ENCODE measurements at places on chromosomes 7 and 10.

- DNase-seq = no peak
These were observed 26.6 kb downstream of the APBB1IP start for GRCh38 chr10:26464632-26465280.

GRCh38 chr7:121366852-121367431 lies 29.2 kb downstream of the FAM3C start:
- DNase-seq = peak; percentile 43

- DNase-seq = no peak
These were observed 677.8 kb downstream of the SDK1 start for GRCh38 chr7:3978839-3979238.

- DNase-seq = peak; percentile 26
These were observed 517 bp downstream of the SRGN start for GRCh38 chr10:69088471-69088769.

- DNase-seq = no peak
These were observed 41.8 kb upstream of the TMEM213 start for GRCh38 chr7:138755842-138756590.

DNA sequence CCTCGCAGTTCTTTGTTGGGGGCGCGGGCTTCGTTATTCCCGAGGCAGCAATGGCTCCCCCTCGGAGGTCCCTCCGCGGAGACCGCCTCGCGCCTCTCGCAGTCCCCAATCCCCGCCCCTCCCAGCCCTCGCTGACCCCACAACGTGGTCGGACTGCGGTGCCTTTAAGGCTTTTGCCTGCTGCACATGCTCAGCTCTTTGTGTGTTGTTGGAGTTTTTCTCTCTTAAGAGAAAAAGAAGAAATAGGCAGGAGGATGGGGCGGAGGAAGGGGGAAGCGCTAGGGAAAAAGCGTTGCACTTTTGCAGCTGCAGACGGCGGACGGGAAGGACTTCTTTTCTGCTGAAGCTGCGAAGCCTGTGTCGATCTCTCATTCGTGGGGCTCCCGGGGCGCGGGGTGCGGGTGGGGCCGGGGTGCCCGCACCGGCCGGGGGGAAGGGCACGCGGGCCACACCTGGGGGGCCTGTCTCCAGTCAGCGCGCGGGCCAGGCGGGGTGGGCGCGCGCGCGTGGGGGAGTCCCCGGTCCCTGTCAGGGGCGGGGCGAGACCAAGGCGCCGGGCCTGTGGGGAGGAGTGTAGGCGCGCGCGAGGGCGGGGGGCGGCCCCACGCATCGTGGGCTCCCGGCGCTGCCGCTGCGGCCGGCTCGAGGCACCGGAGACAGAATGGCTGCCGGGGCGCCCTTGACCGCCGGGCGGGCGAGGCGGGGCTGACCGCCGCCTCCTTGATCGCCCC lies 445 bp upstream of the ATRNL1 start:
- DNase-seq = peak; percentile 12

DNA sequence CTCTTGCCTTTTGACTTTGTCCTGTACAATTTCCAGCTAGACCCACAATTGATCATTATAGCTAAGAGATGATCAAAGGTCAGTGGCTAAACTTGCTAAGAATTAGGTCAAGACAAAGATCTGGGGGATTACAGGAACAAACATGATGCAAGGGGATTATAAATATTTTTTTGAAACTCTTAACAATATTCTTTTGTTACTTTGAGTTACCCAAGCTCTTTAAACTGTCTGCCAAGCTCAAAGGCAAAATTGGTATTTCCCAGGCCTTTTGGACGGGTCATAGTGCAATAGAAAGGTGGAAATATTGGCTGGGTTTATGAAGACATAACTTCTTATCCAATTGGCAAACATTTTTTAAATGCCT lies 23.4 kb downstream of the TBXAS1 start:
- no peak for DNase-seq

- DNase-seq = peak; percentile 83
These were observed 55.1 kb downstream of the FAM53B start for GRCh38 chr10:124688889-124689670.

DNA sequence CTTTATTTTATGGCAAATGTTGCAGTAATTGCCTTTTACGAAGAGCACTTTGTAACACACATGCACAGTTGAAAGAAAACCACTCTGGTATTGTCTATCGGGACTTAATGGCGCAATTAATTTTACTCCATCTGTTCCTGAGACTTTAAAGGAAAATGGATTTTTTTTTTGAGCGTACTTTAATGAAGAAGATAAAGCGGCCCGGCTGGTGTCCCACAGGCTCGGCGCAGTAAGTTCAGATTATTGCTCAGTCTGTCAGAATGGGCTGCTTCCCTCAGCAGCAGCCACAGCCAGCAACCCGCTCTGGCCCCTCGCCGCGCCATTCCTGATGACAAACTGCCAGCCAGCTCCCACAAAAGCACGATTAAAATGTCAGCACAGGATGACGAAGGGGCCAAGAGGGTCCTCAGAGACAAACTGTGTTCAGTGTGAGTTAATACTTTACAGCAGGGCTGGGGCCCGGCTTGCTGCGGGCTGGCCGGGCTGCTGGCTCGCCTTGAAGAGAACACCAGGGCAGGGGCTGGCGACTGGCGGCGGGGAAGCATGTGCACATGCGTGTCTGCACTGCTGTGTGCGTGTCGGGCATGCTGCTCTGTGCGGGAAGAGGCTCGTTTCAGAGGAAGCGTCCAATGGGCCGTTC lies 501.0 kb upstream of the GALNT17 start:
- DNase-seq = no peak

DNA sequence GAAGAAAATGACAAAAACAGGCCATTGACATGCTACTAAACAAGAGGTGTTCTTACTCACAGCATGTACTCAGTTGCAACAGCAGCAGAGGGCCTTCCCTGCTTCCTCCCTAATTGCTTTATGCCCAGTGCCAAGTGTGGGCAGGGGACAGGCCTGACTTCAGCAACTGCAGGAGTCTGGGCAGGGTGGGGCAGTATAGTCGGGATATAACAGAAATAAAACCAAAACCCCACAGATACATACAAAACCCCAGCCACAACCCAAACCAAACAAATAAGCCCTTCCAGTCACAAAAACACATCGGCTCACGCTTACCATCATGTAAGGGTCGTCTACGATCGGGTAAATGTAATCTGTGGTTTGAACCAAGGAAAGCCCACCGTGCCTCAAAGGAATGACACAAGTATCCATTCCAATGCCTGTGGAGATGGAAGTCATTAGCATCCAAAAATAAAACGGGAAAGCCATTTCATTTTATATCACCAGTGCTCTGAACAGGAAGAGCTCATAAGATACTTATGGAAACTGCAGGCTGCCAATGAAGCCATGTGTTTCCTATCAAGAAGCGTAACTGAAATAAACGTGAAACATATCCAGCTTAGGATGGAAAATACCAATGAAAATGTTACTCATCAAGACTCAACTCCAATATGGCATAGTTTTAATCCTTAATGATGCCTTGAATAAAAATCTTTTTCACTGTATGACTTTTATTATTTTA lies 9.5 kb downstream of the SEPHS1 start:
- DNase-seq = no peak

GRCh38 chr10:11863353-11864109 lies 40.4 kb downstream of the PROSER2 start:
- peak; percentile 77 for DNase-seq

- DNase-seq = no peak
These were observed 149.2 kb upstream of the SEMA3D start for GRCh38 chr7:85336086-85336485.

GRCh38 chr10:30357806-30358205 lies 8.7 kb upstream of the MTPAP start:
- no peak for DNase-seq

GRCh38 chr7:106057962-106058927 lies 53.9 kb downstream of the SYPL1 start:
- DNase-seq = peak; percentile 48

GRCh38 chr10:59617996-59618395 lies 91.7 kb downstream of the SLC16A9 start:
- no peak for DNase-seq

DNA sequence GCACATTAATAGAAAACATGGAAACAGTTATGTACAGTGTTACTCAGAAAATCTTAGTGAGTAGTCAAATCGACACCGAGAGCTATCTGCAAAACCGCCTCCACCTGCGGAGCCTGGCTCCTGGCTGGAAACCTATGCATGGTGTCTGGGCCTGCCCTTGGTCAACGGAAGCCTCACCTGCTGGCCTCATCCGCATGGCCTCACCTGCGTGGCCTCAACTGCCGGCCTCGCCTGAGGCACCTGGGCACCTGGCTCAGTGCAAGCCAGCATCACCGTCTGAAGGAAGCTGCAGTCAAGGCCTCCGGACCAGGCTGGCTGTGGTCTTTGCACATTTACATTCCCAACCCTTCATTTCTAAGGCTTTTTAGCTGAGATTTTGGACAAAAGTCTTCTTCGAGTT lies 352.1 kb downstream of the POM121L12 start:
- DNase-seq = no peak

DNA sequence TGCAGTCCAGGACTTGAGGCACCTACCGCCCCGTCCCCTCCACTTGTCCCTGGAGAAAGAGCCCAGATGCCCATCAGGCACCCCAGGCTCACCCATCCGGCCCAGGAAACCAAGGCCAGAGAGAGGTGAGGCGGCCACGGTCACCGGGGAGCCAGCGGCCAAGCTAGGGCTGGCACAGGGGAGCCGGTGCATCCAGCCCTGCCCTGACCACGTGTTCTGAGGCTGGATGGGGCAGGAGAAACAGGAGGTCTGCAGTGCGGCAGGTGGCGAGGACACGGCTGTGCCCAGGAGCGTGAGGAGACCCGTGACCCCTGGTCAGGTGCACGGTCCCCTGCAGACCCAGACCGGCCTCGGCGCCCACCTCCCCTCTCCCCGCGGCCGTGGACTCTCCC lies 27.6 kb downstream of the UNCX start:
- no peak for DNase-seq

GRCh38 chr7:82166260-82167015 lies 277.1 kb downstream of the CACNA2D1 start:
- no peak for DNase-seq

DNA sequence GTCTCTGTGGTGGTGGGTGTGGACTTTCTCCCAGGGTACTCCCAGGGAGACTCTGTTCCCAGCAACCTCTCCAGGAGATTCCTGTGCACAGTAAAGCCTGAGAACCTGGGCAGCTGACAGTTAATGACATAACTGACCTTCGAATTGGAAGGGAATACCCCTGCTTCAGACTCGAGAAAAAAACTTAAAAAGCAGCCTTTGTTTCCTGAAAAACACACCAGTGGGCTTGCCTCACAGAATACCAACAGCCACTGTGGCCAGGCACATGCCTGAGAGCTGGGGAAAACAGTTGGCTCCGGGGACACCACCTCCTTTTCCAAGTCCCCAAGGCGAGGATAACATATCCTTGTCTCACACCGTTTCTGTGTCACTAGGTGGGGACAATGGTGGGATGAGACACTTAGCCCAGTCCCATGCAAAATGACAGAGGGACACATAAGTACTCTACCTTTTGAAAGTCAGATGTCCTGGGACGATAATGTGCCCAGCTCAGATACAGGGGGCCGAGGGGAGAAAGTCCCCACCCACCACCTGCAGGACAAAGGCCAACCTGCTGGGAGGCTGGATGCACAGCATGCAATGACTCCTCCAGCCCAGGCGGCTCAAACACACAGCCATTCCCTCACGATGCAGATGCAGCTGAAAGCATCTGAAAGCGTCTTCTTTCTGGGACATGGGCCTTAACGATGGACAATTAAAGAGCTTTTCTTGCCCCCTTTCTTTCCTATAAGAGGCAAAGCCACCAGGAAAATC lies 65.6 kb downstream of the HIPK2 start:
- DNase-seq = no peak

Measured in activated naive CD4-positive, alpha-beta T cell treated with anti-CD3 and anti-CD28 coated beads for 36 hours (primary cell).